Non-pigmented ciliary epithelial cell (primary cell): ENCODE measurements at places on chromosomes 5 and 9.

GRCh38 chr9:87157366-87158031 lies 210.2 kb upstream of the GAS1 start:
- no peak for DNase-seq

DNA sequence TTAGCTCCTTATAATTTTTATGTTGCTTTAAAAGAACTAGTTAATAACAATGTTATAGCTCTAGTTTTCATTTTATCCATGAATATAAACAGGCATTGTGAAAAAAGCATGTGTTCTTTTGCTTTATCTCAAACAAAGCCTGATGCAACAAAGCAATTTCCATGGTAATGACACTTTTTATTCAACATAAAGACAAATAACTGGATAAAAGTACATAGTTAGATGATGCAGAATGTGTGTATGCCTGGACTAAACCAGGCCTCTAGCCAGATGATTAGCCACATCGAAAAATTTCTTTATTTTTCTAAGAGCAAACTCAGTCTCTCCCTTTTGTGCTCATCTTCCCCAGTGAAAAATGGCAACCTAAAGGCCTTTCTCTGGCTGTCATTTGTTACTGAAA lies 125.6 kb upstream of the TARS1 start:
- DNase-seq, result no peak

- no peak for DNase-seq
Observed at GRCh38 chr5:148973455-148973854, 89.4 kb downstream of the SH3TC2 start.

DNA sequence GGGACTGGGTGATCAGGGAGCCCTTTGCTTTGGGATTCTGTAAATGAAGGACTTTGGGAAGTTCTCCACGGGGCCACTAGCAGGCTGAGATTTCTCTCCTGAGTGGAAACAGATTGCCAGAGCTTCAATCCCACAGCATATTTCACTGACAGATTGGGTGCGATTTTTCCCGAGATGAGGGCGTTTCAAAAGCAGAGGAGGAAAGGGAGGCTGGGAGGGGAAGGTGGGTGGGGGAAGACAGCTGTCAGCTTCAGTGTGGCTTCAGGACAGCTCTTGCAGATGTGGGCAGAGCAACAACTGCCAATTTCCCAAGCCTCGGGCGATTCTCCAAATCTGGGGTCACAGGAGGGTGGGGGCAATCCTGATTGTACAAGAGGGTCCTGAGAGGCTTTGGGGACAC lies 258.5 kb upstream of the ADRA1B start:
- DNase-seq, result no peak

DNA sequence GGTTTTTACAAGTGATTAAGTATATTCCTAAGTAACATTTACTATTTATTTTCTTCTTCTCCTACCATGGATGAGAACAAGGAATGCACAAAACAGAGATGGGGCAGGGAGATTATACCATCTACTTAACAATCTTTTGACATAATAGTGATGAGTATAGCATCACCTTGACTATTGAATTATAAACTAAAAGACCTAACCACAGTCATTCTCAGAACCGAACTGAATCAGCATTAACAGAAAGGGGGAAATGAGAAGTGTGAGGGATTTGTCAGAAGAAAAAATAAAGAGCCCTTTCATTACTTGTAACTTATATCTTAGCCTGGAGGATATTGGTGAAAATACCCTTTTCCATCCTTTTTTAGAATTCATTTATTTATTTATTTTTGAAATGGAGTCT lies 21.9 kb downstream of the OR2Y1 start:
- no peak for DNase-seq

GRCh38 chr9:33415501-33416038 lies 13.2 kb upstream of the AQP7 start:
- DNase-seq, result no peak

DNA sequence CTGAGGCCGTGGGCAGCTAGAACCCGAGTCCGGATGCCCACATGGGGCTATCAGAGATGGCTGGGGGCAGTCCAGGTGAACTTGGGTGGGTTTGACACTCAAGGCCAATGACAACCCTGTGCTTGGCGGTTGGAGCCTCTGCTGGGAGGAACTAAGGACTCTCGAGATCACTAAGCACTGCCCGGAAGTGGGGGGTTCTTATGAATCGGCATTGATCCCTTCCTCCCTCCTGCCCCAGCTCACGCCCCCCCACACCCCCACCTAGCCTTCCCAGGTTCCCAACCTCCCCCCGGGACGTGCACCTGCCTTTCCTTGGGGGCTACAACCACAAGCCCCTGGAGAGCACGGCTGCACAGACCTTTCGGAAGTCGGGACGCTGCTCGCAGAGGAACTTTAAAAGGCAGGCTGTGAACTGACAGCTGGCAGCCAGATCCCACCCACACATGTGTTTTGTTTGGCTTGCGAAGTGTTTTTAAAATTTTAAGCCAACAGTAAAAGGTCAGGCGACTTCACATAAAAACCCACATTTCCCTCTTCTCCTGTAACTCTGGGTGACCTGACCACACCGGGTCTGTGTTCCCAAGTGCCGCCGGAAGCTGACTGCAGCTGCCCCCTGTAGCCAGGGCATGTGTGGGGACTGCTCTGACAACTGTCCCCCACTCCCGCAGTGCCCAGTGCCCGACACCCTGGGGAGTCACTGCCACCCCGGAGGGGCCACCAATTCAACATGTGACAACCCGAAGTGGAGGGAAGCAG lies 5.1 kb upstream of the RALGDS start:
- no peak for DNase-seq

- DNase-seq, result no peak
Observed at GRCh38 chr9:130846487-130847305, 11.6 kb downstream of the ABL1 start.

GRCh38 chr5:39780347-39780746 lies 355.6 kb upstream of the DAB2 start:
- no peak for DNase-seq

DNA sequence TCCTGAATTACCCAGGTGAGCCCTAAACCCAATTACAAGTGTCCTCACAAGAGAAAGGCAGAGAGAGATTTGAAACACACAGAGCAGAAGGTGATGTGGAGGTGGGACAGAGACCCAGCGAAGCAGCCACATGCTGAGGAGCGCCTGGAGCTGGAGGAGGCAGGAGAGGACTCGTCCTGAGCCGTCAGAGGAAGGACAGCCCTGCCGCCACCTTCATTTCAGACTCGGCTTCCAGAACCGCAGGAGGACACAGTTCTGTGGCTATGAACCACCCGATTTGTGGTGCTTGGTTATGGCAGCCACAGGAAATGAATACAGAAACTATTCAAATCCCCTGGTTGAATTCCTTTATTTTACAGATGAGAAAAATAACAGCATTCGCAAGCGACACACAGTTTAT lies 16.4 kb upstream of the FBP1 start:
- no peak for DNase-seq

GRCh38 chr9:101421653-101422065 lies 13.9 kb downstream of the ALDOB start:
- no peak for DNase-seq

GRCh38 chr9:126860077-126860756 lies at the start of gene ZBTB34:
ZBTB34 (plus strand) TSS chr9:126860639; CDS start chr9:126879400, 18,761 bp downstream.
- no peak for DNase-seq

DNA sequence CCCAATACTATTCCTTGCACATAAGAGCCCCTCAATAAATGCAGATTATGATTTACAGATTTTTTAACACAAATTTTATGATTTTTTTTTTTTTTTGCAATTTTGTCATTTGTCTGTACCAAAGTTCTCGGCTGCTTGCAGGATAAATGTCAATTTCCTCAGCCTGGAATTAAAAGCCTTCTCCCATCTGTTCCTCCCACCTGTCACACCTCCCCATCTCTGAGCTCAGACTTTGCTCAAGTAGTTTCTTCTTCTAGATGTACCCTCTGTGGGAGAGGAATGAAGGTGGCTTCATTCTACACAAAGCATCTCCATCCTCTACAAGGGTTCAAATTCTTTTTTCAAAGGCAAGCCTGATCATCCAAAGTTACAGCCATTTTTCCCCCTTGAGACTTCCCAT lies 153.7 kb upstream of the GRAMD2B start:
- no peak for DNase-seq

DNA sequence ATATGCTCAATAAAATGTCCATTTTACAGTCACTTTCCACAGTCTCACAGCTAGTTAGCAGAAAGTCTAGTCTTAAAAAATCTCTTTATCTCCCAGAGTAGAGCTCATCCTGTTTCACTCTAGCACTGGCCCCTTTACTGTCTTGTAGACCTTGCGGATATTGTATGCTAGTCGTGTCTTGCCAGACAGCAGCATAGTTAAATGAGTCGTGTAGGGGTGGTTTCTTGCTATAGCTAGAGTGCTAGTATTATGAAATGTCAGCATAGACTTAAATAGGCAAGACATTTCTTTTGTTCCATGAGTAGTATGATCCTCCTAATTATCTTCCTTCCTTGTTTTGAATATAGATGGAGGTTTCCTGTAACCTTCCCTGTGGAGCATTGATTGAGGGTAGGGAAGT lies 77.4 kb downstream of the C7 start:
- no peak for DNase-seq

DNA sequence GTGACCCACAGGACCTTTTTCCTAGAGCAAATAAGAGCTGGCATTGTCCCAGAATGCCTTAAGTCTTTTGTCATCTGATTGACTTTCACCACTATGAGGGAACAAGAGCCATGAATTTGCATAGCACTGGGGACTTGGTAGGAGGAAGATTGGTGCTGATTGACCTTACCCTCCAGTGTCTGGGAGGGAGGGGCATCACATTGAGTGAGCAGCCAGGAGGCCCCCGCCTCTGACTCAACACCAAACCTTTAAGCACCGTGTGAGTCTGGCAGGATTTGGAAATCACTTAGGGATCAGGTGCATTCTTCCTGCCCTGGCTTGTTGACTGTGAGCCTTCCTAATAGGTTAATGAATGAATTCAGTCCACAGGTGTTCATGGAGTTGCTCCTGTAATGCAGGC lies 40.7 kb downstream of the WNK2 start:
- no peak for DNase-seq

DNA sequence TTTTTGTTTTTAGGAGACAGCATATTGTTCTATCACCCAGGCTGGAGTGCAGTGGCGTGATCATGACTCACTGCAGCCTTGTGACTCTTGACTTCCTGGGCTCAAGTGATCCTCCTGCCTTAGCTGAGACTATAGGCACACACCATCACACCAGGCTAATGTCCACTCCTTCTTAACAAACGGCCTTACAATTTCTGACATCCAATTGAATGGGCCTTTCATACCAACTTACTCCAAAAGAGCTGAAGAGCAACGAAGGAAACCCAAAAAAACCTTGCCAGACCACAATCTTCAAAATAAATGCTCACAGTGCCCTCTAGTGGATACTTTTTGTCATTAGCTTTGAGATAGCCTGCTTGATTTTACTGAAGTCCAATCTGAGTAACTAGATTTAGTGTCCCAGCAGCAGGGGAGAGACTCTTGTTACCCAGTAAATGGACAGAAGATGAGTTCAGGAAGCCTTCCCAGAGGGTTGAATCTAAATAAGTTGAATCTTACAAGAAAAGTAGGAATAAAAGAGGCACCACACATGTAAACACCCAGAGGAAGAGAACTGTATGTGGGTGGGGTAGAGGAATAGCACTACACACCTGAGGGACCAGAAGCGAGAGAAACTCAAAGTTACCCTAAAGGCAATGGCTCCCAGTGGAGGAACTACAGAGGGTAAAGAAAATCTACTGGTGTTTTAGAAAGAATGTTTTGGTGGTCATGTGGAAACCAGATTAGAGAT lies 9.3 kb downstream of the ZNF622 start:
- DNase-seq, result no peak

DNA sequence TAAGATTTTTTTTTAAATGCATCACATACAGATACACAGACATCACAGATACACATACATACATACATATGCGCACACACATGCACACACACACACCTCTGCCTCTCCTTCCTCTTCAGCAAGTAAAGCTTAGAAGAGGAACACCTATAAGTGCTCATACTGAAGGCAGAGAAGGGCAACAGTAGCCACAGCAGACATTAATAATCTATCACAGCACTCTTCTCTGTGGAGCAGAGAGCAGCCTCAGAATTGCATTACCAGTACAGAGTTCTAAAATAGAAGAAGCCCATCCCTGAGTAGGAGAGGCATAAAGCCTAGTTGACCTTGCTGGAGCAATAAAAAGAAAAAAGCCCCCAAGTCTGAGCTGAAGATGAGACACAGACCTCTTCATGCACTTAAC lies 110.6 kb downstream of the MLLT3 start:
- no peak for DNase-seq
